CD4-positive, alpha-beta T cell treated with Interferon alpha-2 for 1 hour (primary cell): ENCODE measurements at places on chromosomes 3 and 15.

- no peak for DNase-seq
These were observed 294.5 kb downstream of the C3orf38 start for GRCh38 chr3:88444251-88444650.

GRCh38 chr3:158102242-158103080 lies 3.8 kb downstream of the SHOX2 start:
- no peak for DNase-seq

DNA sequence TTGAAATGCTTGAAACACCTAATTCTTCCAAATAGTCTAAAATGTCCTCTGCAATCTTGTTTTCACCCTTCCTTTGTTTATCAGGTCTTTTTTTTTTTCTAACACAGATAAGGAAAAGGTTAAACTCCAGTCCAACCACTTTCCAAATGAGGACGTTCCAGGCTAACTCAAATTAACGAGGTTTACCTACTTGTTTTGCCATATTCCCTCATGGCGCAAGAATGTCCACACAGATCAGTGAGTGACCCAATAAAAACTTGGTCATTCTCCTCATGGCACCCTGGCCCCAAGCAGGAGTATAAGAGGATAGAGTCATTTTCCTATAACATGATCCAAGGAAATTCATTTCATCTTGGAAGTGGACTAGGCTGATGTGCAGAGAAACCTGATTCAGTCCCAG lies 6.6 kb upstream of the LIPC start:
- no peak for DNase-seq

DNA sequence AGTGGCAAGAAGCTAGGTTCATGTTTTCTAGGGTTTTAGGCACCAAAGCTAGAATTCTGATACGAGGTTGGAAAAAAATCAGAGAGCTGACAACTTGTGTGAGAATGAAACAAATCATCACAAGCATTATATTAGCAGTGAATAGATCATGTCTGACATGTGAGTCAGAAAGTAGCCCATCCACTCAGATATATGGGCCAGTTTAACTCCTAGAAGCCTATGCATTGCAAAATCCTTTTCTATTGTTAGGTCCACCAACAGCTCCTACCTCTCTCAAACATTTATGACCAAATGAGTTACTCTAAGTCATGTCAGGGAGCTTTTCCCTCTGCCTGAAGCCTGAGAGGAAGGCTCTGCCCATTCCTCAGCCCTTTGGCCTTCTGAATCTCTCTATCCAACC lies 44.0 kb downstream of the KBTBD12 start:
- no peak for DNase-seq

- DNase-seq: no peak
These were observed 91.1 kb upstream of the FGF7 start for GRCh38 chr15:49331951-49332350.

GRCh38 chr3:33047842-33048834 lies 48.8 kb downstream of the GLB1 start:
- DNase-seq: peak; percentile 67
